ENCODE measurements at places on chromosomes 6 and 20.
A peak's percentile ranks its signal among the peaks of the same experiment; 100 is the strongest.

- no peak for DNase-seq
These were observed 6.5 kb upstream of the ZNF343 start for GRCh38 chr20:2515203-2515602.

- no peak for DNase-seq
These were observed 157.0 kb downstream of the ADAT2 start for GRCh38 chr6:143293523-143293922.

DNA sequence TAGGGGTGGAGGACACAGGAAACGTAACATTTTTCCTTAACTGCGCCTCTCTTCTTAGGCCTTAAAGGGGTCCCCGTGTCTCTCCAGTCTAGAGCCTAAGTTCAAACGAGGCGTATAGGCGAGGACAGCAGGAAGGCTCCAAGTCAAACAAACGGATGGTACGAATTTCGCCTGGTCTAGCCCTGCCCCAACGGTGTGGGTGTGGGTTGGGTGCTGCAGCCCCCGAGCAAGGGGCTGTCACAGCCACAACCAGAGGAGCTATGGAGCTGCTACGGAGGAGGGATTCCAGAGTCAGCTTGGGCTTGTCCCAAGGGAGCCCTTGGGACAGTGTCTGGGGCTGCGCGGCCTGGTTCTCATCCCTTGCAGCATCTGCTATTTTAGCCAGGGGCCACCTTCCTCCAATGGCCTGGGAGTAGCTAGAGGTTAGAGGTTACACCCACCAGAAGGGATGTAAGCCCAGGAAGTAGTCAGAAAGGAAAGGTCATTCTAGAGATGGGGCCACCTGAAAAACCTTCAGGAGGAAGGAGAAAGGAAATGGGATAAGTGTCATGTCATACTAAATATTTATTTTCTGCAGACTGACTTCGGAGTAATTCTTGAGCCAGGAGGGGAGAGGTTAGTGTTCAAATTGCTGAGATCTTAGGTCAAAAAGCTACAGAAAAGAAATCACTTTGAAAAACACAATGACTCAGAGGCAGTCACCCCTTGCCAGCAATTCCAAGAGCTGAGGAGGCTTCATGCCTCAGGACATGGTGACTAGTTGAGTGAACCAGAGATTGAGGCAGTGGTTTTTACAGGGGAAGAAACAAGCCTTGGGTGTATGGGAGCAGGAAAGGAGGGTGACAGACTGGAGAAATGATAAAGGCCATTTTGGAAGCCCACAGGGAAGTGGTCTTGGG lies 21.7 kb downstream of the VPS52 start:
- no peak for DNase-seq

DNA sequence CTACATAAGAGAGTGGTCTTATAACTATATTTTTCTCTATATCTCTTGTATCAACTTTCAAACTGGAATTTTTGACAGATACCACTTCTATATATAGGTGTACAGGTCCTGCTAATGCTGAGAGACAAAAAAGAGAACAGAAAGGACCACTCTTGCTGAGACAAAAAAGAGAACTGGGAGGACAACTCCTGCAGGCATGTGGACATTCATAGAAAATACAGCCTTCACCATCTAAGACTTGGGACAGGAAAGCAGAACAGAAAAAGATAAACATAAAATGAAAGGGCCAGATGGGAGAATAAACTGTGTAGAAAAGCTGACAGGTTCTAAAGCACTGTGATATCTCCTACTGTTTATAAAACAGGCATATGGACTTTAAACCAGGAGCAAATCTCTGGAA lies 541.0 kb upstream of the ADGRB3 start:
- DNase-seq = no peak

GRCh38 chr6:45880159-45880558 lies 135.5 kb downstream of the CLIC5 start:
- no peak for DNase-seq

- DNase-seq = peak; percentile 18
These were observed 81.8 kb downstream of the ISM1 start for GRCh38 chr20:13302647-13303450.

DNA sequence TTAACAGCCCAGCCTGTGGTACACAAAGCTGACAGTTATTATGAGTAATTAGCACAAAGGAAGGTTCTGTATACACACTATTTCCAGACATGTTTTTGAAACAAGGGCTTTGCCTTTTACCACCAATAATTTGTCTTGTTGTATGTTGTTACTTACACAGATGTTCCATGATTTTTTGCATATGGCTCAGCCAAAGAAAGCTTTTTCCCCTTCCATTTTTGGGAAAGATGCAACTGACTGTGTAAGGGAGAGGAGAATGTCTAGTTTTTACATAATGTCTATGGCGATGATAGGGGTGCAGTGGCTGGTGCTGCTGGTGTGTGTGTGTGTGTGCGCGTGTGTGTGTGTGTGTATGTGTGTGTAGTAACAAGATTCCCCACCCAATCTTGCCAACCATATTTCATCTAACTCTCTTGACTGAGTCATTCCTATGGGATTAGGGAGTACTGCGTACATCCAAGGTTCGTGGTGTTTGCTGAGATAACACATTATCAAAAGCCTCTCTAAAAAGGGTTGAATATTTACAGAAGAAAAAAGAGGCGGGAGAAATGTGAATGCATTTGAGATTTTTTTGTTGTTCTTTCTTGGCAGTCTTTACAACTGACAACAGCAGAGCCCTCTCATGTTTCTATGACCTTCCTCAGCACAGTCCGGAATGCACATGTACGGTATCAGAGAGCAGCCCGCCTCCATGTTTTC lies 192.2 kb downstream of the GMPR start:
- DNase-seq = no peak

DNA sequence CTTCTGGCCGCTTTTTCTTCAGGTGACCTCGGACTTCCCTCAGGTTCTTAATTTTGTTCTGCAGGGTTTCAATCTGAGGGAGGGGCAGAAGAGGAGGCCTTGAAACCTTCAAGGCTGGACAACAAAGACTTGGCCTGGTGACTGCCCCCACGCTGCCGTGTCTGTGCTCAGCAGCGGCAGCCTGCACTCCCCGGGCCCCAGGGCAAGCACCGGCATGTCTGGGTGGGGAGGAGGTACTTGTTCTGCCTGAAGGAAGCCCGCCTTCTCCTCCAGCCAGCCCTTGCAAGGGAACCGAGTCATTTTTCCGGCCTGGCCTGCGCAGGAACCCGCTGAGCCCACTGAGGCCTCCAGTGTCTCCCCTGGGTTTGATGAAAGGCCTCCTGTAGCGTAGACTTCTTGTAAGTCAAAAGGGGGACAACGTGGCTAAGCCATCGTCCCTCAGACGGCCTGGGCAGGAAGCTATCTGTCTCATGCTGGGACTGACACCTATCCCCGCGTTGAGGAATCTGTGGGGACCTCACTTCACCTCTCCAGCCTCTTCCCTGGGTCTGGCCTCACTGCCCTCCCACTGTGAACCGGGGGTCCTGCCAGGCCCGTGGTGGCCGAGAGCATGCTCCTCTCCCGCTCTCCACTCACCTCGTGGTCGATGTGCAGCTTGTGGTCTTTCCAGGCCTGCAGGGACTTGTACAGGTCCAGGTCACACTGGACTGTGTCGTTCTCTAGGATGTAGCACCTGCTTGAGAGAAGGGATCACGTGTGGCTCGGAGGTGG lies 119.9 kb downstream of the SULF2 start:
- DNase-seq = no peak

DNA sequence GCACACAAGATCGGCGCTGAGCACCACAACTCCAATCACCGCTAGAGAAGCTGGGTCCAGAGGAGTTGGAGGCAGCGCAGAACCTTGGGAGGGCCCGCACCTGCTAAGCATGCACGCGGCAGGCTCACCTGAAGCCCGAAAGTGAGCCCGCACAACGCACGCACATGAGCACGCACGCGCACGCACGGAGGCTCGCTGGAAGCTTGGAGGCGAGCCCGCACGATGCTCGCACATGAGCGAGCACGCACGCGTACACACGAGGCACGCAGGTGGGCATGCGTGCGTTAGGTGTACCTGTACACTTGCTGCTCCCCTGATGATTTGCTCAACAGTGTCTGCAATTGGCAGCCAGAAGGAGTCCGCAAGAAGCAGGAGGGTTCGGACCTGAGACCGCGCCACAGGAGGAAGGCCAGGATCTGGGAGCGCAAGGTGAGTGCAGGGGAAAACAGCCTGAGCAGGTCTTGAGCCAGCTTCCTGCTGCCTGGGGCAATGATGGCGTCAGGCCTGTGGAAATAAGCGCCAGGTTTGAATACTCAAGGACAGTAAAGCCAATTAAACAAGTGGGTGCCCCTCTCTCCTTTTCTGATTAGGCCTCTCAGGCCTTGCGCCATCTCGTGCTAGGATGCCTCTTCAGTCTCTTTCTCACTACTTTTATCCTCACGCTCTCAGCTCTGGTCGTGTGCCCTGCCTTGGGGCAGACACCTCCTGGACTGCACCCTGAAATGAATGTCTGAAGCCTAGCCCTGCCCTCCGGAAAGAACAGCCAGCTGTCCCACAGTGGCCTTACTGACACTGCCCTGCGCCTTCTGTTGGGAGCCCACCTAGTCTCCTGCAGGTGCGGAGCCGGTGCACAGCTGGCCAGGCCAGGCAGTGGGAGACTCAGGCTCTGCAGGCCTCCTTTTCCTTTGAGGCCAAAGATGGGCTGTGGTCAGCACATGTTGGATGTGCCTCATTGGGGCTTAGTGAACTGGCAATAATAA lies 340.4 kb downstream of the CDC5L start:
- no peak for DNase-seq

- DNase-seq = no peak
These were observed 744.1 kb upstream of the GJE1 start for GRCh38 chr6:141388666-141389065.

- no peak for DNase-seq
These were observed 1272.1 kb upstream of the ADGRB3 start for GRCh38 chr6:67362976-67363375.

- DNase-seq = no peak
These were observed 421.3 kb downstream of the PREX1 start for GRCh38 chr20:48406498-48406897.

DNA sequence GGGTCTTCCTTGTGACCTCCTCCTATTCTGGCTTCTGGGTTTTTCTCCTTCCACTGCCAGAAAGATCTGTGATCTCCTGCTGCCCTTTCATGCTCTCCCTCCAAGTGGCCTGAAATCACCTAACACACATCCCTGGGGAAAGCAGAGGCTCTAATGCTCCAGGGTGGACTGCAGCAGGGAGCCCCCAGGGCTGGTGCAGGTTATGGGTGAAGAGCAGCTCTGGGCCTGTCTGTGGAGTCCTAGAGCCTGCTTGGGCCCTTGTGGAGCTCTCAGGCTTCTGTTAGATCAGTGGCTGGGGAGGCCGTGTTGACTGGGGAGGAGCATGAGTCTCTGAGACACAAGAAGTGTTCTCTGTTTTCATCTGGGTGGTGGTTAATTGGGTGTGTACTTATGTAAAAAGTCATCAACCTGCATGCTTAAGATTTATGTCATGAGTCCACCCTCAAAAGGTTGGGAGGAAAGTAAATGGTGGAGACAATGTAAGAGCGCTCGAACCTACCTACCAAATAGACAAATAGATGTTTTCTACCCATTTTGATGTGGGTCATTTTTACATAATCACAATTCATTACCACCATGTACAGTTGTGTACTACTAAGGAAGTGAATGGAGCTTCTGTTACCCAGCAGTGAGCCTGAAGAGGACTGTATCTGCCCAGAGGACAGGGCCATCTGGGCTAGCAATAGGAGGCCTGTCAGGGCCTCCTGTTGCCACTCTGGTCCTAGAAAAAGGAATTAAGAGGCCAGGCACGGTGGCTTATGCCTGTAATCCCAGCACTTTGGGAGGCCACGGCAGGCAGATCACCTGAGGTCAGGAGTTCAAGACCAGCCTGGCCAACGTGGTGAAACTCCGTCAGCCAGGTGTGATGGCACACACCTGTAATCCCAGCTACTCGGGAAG lies 32.0 kb upstream of the RNF8 start:
- DNase-seq = no peak

- no peak for DNase-seq
These were observed 107.4 kb downstream of the LAMA2 start for GRCh38 chr6:128990360-128990759.

DNA sequence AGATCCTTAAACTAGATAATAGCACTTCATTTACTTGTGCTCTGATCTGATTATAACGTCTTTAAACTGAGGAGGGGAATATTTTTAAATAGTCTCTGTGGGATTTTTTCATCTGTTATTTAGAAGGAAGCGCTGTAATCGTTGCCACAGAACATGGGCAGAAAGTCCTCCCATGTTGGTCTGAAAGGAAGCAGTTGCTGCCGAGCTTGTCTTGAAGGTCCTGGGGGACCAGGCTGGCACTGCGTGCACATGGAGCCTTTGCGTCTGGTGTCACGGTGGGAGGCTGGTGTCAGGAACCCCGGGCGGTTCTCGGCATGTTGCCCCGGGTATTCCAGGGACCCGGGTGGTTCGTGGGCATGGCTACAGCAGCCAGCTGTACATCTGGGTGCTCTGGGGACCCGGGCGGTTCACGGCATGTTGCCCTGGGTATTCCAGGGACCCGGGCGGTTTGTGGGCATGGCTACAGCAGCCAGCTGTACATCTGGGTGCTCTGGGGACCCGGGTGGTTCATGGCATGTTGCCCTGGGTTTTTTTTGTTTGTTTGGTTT lies 11.5 kb downstream of the TPD52L2 start:
- no peak for DNase-seq

GRCh38 chr20:23241416-23241815 lies 109.2 kb upstream of the NXT1 start:
- no peak for DNase-seq

DNA sequence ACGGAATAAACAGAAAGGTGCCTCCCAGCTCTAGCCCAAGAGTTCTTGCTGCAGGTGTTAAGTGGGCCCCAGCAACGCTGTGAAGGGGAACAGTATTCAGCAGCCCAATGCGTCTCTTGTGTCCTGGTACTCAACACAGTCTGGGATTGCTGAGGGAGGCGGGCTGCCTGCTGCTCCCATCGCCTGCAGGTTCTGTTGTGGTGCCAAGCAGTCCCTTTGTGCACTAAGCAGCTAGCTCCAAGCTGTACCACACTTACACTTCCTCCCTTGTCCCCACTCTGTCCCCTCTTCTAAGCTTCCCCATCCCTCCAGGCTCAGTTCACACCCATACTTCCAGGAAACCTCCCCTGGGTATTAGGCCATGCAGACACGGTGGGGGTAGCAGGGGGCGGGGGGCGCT lies 92.7 kb downstream of the AGPAT4 start:
- no peak for DNase-seq

DNA sequence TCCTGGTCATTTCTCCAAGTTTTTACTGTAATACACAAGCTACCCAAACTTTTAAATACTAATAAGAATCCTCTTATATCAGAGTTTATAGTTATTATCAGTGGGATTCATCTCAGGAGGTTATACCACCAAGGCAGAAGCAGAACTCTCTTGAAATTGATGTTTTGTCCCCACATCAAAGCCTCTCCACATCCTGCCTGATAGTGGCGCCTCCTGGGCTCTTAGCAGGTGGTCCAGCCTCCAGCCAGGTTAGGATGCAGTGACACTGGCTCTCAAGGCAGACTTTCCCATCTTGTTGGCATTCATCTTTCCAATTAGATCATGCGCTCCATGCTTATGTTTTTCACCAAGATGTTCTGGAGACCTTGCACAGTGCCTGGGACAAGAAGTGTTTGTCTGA lies 81.8 kb upstream of the INSM1 start:
- DNase-seq = no peak

- DNase-seq = no peak
These were observed 123.6 kb downstream of the ATXN1 start for GRCh38 chr6:16637635-16638034.
